Karpas-422 (cell line): ENCODE measurements at places on chromosomes 16 and 17.

DNA sequence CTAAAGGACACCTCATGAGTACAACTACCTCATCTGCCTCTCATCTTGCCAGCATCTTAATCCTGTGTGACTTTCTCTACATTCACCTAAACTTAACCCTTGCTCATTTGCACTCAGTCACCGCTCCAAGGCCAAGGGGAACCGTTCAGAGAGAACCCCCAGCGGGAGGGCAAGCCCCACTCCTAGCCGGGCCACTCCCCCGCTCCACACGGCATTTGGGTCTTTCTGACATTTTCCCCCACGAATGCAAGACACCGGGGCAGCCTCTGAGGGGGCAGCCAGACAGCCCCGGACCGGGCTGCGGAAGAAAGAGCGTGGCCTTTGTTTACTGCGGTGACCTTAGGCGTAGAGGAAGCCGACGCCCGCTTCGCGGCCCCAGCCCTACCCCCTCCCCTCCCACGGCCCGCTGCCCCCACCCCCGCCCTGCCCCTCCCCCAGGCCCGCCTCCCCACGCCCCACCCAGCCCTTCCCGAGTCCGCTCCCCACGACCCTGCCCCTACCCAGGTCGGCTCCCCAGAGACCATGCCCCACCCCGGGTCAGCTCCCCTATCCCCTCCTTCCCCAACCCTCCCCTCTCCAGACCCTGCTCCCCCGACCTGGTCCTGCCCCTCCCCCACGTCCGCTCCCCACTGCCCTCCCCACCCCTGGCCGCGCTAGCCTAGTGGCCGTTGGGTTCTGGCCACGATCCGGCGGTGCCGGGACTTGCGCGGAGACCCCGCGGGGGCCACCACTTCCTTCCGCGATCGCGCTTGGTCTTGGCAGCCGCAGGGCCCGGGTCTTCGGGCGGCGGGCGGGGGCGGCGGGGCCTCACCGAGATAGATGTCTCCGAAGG lies 789 bp downstream of the CSNK1D start:
- peak; percentile 60 for DNase-seq

DNA sequence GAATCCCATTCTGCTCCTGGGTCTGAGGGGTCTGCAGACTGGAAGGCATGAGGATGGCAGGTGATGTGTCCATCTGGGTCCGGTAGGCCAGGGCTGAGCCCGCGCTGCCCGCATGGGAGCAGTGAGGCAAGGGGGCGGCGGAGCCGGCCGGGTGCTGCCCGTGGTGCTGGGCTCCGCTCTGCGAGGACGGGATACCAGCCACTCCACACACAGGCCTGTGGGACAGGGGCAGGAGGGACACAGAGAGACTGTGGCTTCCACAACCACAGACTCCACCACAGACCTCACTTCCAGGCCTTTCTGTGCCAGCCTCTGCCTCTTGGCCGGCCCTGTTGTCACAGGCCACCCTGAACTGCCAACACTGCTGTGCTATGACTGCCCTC lies 25.4 kb downstream of the MAP1LC3B start:
- no peak for DNase-seq

DNA sequence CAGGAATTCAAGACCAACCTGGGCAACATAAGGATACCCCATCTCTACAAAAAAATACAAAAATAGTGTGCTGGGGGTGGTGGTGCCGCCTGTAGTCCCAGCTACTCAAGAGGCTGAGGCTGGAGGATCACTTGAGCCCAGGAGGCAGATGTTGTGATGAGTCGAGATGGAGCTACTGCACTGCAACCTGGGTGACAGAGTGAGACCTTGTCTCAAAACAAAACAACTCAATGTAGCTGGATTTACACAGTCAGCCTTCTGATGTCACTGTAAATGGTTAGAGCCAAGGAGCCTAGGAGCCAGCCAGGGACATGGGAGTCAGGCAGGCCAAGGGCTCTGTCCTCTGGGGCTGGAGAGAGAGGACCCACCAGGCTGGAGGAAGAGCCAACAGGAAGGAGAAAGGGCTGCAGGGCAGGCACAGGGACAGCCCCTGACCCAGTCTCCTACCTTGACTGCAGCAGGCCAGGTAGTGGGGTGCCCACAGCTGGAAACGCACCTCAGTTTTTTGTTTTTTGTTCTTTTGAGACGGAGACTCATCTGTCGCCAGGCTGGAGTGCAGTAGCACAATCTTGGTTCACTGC lies 8.4 kb downstream of the CDIPT start:
- no peak for DNase-seq

DNA sequence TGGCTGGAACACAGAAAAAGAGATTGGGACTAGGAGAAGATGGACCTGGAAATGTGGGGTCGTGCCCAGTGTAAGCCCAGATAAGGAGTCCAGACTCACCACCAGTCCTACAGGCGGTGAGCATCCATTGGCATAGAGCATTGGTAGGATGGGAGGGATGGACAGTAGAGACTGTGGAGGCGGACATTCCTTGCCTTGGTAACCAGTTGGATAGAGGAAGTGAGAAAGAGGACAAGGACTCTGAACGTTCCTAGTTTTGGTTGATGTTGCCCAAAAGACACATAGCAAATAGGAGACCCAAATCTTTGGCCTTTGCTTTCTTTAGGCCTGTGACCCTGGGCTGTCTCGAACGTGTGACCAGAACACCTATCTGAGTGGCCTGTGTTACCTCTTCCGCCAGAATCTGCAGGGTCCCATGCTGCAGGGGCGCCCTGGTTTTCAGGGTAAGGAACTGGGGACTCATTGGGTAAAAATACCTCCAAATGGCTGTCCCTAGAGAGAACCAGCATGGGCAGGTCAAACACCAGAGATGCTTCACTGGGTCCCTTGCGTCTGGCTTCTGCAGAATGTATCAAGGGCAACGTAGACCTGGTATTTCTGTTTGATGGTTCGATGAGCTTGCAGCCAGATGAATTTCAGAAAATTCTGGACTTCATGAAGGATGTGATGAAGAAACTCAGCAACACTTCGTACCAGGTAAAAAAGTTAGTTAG lies 6.4 kb downstream of the ITGAL start:
- DNase-seq = no peak

GRCh38 chr16:10509534-10510025 lies 70.8 kb downstream of the EMP2 start:
- peak; percentile 92 for DNase-seq

GRCh38 chr16:87671221-87671620 lies 68.9 kb downstream of the JPH3 start:
- no peak for DNase-seq

DNA sequence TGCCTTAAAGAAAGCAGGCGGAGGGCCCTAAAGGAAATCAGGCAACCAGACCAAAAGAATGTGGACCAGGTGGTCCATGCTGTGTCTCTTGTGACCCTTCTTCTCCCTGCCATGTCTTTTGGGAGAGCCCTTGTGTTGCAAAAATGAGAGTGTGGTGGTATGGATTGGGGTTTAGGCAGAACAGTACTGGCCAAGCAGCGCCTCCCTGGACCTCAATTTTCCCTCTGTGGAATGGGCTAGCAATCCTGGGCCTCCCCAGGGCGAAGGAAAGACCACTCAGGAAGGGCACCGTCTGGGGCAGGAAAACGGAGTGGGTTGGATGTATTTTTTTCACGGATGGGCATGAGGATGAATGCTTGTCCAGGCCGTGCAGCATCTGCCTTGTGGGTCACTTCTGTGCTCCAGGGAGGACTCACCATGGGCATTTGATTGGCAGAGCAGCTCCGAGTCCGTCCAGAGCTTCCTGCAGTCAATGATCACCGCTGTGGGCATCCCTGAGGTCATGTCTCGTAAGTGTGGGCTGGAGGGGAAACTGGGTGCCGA lies 7.6 kb upstream of the NLRC5 start:
- no peak for DNase-seq

DNA sequence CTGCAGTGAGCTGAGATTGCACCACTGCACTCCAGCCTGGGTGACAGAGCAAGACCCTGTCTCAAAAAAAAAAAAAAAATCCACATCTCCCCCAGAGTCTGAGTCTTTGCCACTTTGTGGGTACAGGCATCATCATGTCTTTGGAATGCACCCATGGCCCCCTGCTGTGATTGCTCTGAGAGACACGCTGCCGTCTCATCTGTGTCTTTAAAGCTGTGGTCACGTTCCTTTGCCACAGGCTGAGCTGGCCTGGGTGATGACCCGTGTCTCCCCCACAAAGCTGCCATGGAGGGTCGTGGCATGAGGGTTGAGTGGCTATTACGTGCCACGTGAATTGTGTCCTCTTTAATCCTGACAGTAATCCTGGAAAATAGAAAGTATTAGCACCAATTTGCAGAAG lies 20.2 kb downstream of the CRISPLD2 start:
- DNase-seq = no peak

GRCh38 chr17:47066841-47067682 lies 88.0 kb upstream of the RPRML start:
- DNase-seq = peak; percentile 96
